GM13977 (cell line): ENCODE measurements at places on chromosomes 1 and 21.

DNA sequence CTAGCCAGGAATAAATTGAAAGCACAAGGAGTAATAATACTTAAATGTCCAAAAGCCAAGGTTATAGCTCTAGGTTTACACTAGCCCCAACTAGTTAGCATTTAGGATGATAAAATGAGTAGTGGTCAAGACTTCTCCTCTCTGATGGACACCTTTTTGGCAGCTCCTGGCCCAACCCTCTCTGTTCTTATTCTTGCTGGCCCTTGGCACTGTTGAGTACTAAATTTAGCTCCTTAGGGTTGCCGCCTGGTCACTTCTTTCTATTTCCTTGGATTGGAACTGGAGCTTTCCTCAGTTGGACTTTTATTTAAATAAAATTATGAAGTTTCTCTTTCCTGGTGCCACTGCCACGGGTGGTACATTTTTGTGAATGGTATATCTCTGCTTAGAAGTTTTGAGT, 28.3 kb downstream of the ARID1A start:
- no peak for DNase-seq

DNA sequence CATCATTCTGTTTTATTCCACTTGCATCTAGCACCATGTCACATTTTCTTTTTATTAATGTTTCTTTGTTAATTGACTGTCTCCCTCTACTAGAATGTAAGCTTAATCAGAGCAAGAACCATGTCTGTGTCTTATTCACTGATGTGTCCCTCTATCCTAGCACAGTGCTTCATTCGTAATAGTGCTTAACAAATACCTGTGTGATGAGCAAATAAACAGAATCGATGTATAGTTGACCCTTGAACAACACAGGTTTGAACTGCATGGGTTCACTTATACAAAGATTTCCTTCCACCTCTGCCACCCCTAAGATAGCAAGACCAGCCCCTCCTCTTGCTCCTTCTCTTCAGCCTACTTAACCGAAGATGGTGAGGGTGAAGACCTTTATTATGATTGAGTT, 42.9 kb upstream of the MAN1A2 start:
- DNase-seq, result no peak

- no peak for DNase-seq
These were observed 60.7 kb downstream of the FAAP20 start for GRCh38 chr1:2133879-2134215.

- DNase-seq, result no peak
These were observed 24.9 kb downstream of the MATN1 start for GRCh38 chr1:30698401-30698981.

DNA sequence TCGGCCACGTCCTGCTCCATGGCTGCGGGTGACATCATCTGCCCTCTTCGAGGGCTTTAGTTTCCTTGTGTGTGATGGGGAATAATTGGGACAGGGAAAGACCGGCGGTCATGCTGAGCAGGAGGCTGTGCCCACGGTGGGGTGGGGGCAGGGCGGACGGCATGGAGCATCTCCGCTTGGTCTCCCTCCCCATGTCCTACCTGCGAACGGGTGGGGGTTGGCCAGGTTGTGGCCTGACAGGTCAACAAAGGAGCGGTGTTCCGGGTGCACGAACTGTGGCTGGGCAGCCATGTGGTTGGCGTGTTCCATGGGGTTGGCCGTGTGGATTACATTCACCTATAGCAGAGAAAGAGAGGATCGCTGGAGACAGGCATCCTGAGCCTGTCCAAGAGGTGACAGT, 80.0 kb downstream of the PIK3CD start:
- DNase-seq, result no peak

DNA sequence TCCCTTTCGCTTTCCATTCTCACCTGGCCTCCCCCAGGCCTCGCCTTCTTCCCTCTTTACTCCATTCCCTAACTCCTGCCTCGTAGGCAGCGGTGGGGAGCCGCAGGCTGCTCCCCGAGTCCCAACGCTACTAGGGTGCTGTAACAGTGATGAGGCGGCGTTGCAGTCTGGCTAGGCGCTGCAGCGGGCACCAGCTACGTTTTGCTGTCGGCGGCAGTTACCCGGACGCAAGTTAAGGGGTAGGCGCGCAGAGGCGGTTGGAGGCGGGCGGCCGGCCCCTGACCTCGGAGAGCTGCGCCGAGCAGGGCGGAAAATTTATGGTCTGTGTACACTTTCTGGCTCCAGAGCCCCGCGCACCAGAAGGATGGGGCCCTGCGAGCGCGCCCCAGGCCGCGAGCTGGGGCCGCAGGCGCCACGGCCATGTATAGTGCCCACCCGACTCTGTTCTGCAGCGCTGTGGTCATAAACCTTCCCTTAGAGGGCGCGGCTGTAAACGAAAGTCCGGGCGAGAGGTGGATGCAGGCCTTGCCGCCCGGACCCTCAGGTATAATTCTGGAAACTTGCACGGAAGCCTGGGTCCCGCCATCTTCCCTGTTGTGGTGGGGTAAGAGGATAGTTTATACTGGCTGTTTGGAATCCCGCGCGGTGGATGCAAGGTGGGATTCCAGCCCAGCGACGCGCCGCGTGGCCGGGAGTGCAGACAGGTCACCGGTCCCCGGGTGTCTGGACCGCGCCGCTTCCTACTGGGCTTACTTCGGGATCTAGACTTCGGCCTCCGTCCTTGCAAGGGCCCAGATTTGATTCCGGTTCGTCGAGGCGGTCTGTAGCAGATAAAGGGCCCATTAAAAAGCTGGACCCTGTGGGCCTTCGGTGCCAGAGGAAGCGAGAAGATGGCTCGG, 15.0 kb downstream of the HLX start:
- peak; percentile 12 for DNase-seq

DNA sequence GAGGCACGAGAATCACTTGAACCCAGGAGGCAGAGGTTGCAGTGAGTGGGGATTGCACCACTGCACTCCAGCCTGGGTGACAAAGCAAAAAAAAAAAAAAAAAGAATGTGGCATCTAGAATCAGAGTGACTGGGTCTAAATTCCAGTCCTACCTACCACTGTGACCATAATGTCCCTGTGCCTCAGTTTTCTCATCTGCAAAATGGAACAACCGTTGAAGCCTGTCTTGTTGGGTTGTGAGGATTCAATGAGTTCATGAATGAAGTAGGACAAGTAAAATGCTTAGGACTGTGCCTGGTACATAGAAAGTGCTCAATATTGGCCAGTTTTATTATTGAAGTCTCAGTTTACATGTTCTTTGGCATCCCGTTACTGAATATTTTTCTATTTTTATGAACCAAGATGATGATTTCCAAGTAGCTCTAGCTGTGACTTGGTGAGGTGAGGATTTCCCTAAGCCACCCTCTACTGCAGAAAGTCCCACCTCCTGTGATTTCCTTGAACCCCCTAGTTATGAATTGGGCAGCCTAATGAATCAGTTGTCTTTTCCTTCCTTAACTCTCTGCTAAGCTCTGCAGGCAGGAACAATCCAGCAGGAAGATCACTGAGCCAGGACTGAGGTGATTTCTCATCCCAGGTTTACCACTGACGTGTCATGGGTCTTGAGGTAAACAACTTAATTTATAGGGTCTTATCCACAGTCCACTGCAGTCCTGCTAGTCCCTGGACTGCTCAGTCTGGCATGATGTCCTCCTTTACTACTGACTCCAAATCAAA, 18.9 kb upstream of the MEAF6 start:
- no peak for DNase-seq

DNA sequence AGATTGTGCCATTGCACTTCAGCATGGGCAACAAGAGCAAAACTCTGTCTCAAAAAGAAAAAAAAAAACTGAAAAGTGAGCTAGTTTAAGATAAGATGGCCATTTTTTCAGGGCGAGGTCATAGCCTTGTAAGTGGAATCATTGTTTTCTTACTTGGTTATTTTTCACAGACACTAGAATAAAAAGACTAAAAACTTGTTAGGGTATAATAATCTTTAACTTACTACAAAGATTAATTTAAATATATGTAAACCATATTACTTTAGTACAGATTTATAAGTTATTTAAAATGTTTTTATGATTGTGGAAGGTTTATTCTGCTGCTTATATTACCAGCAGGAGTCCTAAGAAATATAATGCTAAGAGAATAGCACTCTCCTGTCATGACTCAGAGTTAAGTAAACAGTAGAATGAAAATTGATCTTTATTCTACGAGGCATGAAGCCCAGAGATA, 23.5 kb downstream of the ANGPTL1 start:
- DNase-seq, result no peak

GRCh38 chr1:87117761-87118368, 203.4 kb downstream of the HS2ST1 start:
- DNase-seq, result no peak

DNA sequence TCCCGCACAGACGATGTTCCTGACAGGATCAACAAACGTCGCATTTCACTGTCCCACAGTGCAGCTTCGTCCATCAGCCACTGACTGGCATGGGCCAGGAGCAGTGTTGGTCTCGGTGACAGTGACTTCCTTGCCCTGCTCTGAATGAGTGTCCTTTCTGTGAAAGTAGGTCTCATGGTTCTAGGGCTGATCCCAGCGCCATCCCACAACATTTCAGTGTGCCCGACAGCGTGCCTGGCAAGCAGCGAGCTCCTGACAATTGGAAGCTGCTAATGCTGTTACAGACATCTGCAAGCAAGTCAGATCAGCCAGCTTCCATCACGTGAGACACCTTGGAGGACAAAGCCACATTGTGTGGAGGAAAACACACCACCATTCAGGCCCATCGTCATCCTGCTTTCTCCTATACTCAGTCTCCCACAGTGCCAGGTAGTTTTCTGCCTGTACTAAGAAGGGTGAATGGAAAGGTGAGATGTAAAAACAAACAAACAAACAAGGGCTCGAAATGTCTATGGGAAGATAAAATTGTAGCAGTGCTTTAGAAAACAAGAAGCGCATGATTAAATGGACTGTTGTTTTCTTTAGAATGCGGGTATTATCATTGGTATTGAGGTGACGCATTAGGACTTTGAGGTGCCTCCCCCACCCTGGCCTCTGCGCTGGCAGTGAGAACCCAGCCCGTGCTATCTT, 21.9 kb downstream of the ERRFI1 start:
- no peak for DNase-seq

DNA sequence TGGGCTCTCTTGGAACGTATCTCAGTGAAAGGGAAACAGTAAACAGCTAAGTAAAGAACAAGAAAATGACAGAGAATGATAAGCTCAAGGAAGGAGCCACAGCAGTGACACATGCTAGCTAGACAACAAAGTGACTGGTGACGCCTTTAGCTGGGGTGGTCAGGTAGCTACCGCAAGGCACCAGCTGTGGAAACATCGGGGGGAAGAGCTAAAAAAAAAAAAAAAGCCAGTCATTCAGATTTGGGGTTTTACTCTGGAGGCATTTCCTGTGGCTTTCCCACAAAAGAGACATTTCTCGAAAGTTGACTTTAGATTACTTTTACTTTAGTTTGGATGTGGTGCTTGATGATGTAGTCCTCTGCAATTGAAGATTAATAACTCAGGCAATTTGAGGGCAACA, 2.1 kb downstream of the FHAD1 start:
- peak; percentile 61 for DNase-seq

DNA sequence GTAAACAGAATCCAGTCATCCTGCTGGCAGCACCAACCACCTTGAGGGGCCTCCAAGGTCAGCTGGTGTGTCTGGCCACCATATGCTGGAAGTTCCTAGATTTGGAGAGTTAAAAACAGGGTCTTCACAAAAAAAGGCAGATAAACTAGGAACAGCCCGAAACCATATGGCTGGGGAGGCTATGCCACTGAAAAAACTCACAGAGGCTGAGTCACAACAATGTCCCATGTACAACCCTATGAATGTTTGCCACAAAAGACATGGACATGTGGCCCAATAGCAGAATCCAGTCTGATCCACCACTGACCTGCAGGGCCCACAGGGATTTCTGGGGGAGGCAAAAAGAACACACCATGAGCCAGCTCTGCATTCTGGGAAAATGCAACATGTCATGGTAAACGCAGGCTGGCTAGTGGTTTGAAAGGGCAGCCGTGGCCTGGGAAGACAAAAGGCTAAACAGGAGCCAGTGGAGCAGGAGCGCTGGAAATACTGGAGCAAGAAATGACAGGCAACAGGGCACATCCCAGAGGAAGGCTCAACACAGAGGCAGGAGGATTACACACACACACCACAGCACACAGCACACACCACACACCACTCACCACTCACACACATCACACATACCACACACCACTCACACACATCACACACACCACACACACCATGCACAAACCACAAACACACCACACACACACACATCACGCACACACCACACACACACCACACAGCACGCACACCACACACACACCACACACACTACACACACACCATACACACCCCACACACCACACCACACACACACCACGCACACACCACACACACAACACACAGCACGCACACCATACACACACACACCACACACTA, 55.4 kb downstream of the HSF2BP start:
- no peak for DNase-seq

DNA sequence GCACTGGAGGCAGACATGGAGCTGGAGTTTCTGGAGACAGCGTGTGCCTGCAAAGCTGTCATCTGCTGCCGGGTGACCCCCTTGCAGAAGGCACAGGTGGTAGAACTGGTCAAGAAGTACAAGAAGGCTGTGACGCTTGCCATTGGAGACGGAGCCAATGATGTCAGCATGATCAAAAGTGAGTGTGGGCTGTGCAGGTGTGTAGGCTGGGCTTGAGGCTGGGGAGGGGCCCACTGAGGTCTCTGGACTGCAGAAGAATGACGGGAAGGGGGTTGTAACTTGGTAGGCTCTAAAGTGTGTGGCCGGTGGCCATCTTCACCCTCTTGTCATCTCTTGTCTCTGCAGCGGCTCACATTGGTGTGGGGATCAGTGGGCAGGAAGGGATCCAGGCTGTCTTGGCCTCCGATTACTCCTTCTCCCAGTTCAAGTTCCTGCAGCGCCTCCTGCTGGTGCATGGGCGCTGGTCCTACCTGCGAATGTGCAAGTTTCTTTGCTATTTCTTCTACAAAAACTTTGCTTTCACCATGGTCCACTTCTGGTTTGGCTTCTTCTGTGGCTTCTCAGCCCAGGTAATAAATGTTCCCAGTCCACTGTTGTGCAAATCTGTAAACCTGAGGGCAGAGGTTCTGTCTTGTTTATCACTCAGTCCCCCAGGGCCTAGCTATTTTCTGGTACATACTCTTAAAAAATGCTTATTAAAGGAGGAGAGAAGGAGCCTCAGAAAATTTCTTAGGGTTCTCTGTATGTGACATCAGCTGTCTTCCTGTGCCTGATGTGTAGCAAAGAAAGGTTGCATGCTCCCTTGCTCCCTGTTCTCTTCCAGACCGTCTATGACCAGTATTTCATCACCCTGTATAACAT, 19.9 kb downstream of the ATP8B2 start:
- DNase-seq, result no peak

- no peak for DNase-seq
These were observed 209.6 kb upstream of the DPYD start for GRCh38 chr1:98130408-98130807.

DNA sequence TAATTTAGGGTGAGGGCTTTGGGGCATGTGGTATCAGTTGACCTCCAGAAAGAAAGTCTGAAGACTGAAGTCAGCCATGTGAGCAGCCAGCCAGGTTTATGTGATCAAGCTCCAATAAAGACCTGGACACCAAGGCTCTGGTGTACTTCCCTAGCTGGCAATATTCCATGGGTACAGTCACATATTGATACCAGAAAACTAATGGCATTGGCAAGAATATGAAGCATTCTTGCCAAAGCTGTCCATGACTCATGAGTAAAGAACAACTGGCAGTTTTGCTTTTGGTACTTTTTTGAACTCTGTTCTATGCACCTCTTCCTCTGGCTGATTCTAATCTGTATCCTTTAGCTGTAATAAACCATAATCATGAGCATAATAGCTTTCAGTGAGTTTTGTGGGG, 415.3 kb upstream of the CAMK1G start:
- no peak for DNase-seq
